A549 treated with DMSO at 1 μM for 4 hours (cell line): ENCODE measurements at places on chromosomes 11 and 22. TPM values are rescaled to one million over a fixed set of nuclear protein-coding genes. Genes with fewer than 3 reads are reported as not detected.

Gene CCDC89
- not detected in 5 replicates for total RNA-seq

Gene SIPA1
- total RNA-seq, result 9.7 to 22.5 TPM (median 18.8 TPM) in 5 replicates

Gene SLC37A2
- 0.08 to 0.10 TPM (median 0.09 TPM) in 4 of 5 replicates, not detected in the other for total RNA-seq

Gene DDTL
- total RNA-seq, result 1.6 to 1.9 TPM (median 1.7 TPM) in 5 replicates

Gene ANO9
- 0.52 to 1.3 TPM (median 0.62 TPM) in 5 replicates for total RNA-seq

Gene SLN
- 0.45 to 1.9 TPM (median 0.70 TPM) in 5 replicates for total RNA-seq

Gene OR2AG2
- 0.05 to 0.09 TPM (median 0.06 TPM) in 3 of 5 replicates, not detected in the others for total RNA-seq

Gene TSGA10IP
- not detected in 5 replicates for total RNA-seq

Gene TRIM29
- 5.0 to 6.7 TPM (median 5.6 TPM) in 5 replicates for total RNA-seq

Gene TSSK2
- total RNA-seq, result 0.07 TPM in 1 of 5 replicates, not detected in the others

Gene TRAPPC4
- 57.0 to 64.6 TPM (median 62.7 TPM) in 5 replicates for total RNA-seq

Gene CFAP300
- 5.6 to 10.1 TPM (median 6.5 TPM) in 5 replicates for total RNA-seq

Gene PRG3
- not detected in 5 replicates for total RNA-seq

Gene PTPRCAP
- 0.22 to 0.36 TPM (median 0.30 TPM) in 5 replicates for total RNA-seq

Gene ART1
- total RNA-seq, result not detected in 5 replicates

Gene TSKU
- 156 to 215 TPM (median 192 TPM) in 5 replicates for total RNA-seq

Gene LMNTD2
- 2.1 to 2.9 TPM (median 2.2 TPM) in 5 replicates for total RNA-seq

Gene CHRNA10
- 0.53 to 2.4 TPM (median 0.94 TPM) in 5 replicates for total RNA-seq
